Stimulated activated CD4-positive, alpha-beta T cell treated with anti-CD3 and anti-CD28 coated beads, TNF-alpha, amount 100 ng/mL, for 1 hour (primary cell): ENCODE measurements at places on chromosomes 4 and X.

- DNase-seq: no peak
Measured at GRCh38 chr4:168409089-168409801, 71.0 kb downstream of the DDX60L start.

DNA sequence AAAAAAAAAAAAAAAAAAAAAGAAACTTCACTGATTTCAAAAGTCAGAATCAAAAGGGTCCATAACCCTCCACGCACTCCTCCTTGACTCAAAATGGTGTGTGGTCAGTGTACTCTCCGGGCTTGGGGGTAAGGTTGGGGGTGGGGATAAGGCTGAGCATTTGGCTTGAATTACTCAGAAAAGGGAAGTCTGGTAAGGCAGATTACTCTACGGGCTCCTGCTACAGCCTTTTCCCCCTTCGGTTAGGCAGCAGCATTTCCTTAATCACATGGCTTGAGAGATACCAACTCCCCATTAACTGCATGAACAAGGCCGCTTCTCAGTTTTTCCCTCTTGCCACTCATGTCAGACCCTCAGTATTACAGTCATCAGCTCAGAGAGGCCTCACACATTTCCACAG is 135.4 kb upstream of the DUSP21 start:
- no peak for DNase-seq

DNA sequence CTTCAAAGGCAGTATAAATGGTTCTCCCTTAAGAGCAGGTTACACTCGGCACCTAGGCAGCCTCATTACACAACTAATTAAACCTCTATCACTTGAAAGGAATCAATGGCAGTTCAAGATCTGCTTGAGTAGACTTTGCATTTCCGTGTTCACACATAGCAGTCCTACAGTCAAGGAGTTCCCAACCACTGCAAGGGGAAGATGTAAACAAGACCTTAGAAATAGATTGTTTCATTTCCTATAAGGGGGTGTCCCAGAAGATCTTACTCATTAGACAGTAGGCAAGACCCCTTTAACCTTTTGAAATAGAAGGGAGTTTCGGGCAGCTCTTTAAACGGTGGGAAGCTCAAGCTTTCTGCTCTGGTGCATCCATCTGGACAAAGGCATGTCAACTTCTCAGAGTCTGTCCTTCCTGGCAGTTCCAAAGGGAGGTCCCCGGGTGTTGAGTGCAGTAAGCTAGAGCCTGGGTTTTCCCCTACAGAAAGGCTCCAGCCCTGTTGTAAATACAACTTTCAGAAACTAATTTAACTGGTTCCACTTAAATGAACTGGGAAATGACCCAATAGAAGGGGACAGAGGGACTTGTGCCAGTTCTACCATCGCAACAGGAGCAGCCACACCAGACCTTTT is 150.8 kb downstream of the RBMX2 start:
- no peak for DNase-seq

DNA sequence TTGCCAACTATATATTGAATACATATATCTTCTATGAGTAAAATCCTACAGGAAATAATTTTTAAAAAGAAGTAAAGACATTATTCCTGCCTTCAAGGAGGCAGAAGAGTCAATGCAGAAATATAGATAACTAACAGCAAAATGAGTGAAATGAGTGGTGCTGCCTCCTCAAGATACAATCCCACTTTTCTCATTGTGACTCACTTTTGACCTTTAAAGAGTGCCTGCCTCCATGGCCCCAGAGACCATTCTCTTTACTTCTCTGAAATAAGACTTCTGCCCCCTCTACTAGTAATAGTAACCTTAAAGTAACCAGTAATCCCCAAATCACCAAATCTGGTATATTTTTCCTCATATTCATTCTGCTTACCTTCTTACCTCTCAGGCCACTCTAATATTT is 15.5 kb downstream of the SLC10A7 start:
- no peak for DNase-seq

DNA sequence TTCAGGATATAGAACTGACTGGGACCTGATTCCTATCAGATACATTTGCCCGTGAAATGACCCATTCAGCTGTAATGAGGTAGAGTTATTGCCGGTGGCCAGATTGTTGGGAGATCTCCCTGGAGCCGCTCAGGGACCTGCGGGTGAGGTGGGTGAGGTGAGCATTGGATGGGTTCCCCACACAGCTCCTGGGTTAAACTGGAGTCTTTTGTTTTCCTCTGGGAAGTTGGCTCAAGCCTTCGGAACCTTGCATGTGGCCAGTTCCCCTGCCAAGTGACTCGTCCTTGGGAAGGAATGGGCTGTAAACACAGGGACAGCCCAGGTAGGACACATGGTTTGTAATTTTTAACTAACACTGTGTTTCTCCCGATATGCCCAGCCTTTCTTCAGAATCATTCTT is 31.6 kb upstream of the KIT start:
- DNase-seq: no peak

GRCh38 chrX:100217547-100217946 is 192.5 kb downstream of the PCDH19 start:
- DNase-seq: no peak

DNA sequence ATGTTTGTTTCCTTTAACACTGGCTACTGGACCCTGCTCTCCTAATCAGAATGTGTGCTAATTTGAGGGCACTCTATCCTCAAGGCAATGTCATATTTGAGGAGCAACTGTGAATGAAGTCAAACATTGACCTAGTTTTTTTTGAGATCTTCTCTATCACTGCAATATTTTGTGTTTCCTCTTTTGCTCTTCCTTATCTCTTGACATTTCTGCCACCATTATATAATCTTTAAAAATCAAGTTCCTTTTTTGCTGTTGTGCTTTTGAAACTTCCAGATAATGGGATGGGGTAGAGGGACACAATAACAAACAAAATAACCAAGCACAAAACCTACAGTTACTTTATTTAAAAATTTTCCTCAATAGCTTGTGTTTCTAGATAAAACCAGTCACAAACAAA is 7.4 kb upstream of the WDFY3 start:
- no peak for DNase-seq
